ENCODE measurements at places on chromosomes 4 and X. TPM values are rescaled to one million over a fixed set of nuclear protein-coding genes. Genes with fewer than 3 reads are reported as not detected.

The NUDT10 gene
- total RNA-seq = 1.2 TPM

The SH3RF1 gene
- total RNA-seq = 34.4 TPM

The PLP1 gene
- total RNA-seq = 0.46 TPM

The TEX13B gene
- not detected for total RNA-seq

The USP26 gene
- total RNA-seq = not detected

The SMPX gene
- not detected for total RNA-seq

The CCDC158 gene
- 1.2 TPM for total RNA-seq

The GNPDA2 gene
- total RNA-seq = 19.4 TPM

The GPM6B gene
- total RNA-seq = 16.8 TPM

The ETDB gene
- total RNA-seq = not detected

The TIMP1 gene
- 1,183 TPM for total RNA-seq

The RTL3 gene
- 0.07 TPM for total RNA-seq

The GPRIN3 gene
- total RNA-seq = 0.03 TPM

The SLC7A11 gene
- 42.4 TPM for total RNA-seq

The FGF5 gene
- 21.3 TPM for total RNA-seq

The ACTRT1 gene
- total RNA-seq = not detected

The MAOB gene
- total RNA-seq = 4.2 TPM

The WDR17 gene
- 0.76 TPM for total RNA-seq

The MCF2 gene
- total RNA-seq = 0.07 TPM

The SATL1 gene
- total RNA-seq = not detected

The ALB gene
- not detected for total RNA-seq

The MAGEC1 gene
- total RNA-seq = not detected

The OCIAD1 gene
- 106 TPM for total RNA-seq

The FANCB gene
- total RNA-seq = 3.3 TPM

The SLITRK4 gene
- 2.0 TPM for total RNA-seq

The GPR82 gene
- not detected for total RNA-seq

The ART3 gene
- not detected for total RNA-seq

The GATA1 gene
- total RNA-seq = not detected

The GC gene
- not detected for total RNA-seq

The CLIC2 gene
- 0.78 TPM for total RNA-seq

The ESX1 gene
- not detected for total RNA-seq

The RAB9B gene
- total RNA-seq = 0.91 TPM

The GAGE1 gene
- not detected for total RNA-seq

The GPR34 gene
- total RNA-seq = 0.07 TPM

The IL2RG gene
- not detected for total RNA-seq

The ZMAT1 gene
- total RNA-seq = 1.1 TPM

The LINC00632 gene
- 13.3 TPM for total RNA-seq

The VBP1 gene
- 55.6 TPM for total RNA-seq

The SLC49A3 gene
- total RNA-seq = 3.4 TPM

Data from smooth muscle cell of the pulmonary artery (primary cell).